ENCODE measurements at places on chromosomes 6 and 20.

GRCh38 chr20:9903048-9903655, 64.3 kb upstream of the PAK5 start:
- DNase-seq, result no peak

GRCh38 chr20:58239216-58239615, 10.8 kb upstream of the ANKRD60 start:
- no peak for DNase-seq

- no peak for DNase-seq
Observed at GRCh38 chr6:3710403-3710802, 41.1 kb downstream of the PXDC1 start.

DNA sequence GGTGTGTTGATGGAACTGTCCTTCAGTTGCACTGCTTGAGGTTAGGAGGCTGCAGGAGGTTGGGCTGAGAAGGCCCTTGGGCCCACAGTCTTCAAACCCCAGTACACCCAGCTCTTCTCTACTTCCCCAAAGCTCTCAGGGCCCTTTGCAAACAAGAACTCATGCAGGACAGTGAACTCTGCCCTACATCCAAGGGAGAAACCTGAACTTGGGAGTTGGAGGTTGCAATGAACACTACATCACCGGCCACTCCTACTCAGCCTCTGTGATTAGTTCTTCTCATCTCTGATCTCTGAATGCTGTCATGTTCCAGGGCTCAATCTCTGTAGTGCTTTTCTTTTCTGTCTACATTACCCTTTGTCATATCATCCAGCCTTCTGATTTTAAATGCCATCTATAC, 148.5 kb upstream of the PDE7B start:
- no peak for DNase-seq

DNA sequence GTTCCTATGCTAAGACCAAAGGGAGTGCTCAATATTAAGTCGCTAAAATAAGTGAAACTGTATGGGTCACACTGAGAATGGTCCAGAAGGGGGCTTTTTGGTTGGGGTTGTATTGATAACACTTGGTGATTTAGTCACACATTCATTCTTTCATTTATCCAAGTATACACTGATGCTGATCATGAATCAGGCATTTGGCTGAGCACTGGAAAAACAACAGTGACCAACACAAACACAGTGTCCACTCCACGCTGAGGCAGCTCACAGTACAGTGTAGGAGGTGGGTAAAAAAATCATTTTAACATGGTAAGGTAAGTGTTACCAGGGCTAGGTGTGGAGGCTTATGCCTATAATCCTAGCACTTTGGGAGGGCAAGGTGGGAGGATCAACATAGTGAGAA, 9.2 kb upstream of the FAM83C start:
- DNase-seq, result no peak

DNA sequence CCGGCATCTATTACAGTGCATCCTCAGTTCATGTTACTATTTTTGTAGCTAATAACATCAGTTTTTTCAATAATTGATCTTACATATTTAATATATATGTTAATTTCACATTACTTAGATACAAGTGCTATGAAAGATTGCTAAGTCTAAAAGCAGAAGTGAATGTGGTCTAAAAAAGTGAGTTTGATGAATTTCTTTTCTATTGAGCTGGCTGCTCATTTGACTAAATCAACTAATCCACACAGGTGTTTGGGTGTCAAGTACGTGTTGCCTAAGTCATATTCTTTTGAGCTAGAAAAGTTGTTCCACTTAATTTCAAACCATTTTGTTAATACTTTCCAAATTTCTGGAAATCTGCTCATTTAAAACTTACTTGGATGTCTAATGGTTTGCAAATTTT, 46.6 kb upstream of the EZR start:
- DNase-seq, result no peak

- DNase-seq, result no peak
Observed at GRCh38 chr6:109239160-109239559, 143.1 kb downstream of the CD164 start.

DNA sequence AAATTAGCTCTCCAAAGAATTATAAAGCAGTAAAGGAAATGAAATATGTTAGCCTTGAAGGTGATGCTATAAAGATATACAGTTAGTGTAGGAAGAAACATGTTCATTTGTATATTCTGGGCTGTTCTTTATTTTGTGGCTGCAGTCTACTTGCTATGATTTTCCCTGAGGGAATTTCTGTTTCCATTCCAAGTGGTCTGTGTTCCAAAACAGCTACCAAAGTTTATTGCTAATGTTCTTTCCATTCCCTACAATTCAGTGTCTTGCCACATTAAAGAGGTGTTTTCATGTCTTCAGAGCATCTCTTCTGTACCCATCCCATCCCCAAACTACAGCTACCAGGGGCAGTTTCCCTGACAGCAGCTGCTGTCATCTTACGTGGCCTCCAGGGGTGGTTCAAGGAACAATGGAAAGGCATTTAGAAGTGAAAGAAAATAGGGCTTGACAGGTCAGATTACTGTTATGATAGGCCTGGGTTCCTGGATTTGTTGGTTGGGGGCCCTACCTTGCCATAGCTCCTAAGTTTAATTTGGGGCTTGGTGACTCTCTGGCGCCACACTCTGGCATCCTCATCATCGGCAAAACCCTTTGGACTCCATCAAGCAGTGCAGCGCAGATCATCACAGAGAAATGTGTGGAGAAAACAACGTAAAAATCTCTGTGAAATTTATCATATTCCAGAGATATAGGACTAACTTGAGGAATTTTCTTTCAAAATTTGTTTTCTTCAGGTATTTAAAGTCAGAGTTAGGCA, 33.8 kb upstream of the AIG1 start:
- DNase-seq, result peak; percentile 53

DNA sequence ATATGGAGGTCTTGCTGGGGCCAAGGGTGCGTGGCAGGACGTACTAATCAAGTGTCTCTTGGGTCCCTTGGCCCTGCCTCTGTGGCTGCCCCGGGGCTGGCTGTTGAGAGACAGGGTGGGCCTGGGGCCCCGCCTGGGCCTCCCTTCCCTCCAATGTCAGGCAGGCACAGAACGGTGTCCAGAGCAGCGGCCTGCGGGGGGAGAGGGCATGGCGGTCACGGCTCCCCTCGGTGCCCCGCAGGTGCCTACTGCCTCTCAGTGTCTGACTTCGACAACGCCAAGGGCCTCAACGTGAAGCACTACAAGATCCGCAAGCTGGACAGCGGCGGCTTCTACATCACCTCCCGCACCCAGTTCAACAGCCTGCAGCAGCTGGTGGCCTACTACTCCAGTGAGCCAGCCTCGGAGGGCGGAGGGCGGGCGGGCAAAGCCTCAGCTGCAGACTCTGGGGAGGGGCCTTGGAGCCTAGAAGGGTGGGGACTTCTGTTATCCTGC, 50.0 kb downstream of the SRC start:
- DNase-seq, result no peak

DNA sequence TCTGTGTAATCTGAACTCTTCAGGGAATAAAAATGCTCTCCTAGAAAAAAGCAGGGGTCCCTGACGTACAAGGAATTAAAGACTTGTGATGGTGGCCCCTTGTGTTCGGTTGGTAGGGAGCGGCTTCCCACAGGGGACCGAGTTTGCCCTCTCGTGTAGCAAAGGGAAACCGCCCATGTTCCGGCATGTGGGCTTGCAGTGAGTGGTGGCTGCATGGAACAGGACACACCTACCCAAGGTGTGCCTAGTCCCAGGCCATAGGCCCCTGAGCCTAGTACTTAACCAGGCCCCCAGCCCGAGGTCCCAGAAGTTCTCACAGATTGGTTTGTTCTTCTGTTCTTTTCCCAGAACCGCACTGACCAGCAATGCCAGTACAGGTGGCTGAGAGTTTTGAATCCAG, 15.5 kb downstream of the MYBL2 start:
- DNase-seq, result no peak

GRCh38 chr6:125379174-125379573, 77.4 kb upstream of the HDDC2 start:
- DNase-seq, result no peak

DNA sequence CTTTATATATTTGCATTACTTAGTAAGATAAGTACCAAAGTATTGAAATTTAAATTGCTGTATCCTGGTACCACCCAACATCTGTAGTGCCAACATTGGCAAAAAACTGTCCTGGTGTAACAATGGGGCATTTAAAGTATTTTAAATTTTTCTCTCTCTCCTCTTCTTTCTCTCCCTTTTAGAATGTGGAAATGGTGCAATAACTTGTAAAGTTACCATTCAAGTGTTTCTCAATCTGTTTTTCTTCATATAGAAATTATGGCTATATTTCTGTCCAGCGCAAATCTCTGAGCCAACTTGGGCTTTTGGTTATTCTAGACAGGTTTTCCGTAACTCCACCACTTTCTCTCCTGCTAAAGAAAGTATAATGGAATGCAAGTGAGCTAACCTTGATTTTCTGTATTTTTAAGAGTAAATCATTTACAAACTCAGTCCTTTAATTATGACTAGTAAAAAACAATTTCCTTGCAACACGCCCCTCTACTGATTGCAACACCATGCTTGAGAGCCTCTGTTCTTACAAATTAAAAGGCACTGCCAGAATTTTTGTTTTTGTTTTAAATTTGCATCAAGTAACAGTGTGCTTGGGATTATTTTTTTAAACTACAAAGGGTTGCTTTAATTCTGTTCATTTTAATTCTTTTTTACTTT, 324.2 kb upstream of the CITED2 start:
- no peak for DNase-seq

DNA sequence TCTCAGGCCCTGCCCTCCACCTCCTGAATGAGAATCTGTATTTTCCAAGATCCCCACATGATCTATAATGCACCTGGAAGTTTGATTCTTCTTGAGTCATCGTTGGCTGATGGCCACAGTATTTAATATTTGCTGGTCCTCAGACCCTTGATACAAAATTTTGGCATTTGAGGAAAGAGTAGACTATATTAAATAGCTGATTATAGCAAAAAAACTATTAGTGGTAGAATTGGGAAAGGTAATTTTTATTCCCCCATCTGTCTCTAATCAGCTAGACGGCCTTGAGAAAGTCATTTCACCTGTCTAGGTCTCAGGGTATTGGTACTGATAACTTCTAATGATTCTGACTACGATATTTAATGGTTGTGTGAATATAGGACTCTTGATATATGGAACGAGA, 176.8 kb downstream of the BMP2 start:
- no peak for DNase-seq

GRCh38 chr6:1810880-1811279, 201.2 kb downstream of the FOXC1 start:
- no peak for DNase-seq

DNA sequence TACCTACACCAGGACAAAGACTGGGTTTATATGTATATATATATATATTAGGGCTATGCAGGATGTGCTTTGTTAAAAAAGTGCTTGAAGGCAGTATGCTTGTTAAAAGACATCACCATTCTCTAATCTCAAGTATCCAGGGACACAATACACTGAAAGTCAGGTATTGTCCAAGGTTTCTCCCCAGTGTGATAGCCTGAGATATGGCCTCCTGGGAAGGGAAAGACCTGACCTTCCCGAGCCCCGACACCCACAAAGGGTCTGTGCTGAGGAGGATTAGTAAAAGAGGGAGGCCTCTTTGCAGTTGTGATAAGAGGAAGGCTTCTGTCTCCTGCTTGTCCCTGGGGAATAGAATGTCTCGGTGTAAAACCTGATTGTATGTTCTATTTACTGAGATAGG, 156.9 kb downstream of the GPX5 start:
- DNase-seq, result no peak

- no peak for DNase-seq
Observed at GRCh38 chr20:51424270-51425117, 118.0 kb downstream of the NFATC2 start.

DNA sequence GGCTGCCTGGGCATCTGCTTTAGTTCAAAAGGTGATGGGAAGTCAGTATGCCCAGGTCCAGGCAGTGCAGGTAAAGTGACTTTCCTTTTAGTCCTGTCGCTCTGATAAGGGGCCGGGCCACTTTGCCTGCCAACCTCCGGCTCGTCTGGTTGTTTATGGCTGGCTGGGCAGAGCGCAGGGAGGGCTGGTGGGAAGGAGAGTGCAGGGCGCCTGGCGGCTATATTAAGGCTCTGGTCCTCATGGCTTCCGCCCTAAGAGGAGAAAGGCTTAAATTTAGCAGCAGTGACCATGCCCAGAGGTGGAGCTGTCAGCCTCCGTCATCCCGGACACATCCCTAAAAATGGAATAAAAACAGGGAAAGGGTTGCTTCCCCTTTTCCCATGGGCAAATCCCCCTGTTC, 14.6 kb downstream of the GATA5 start:
- DNase-seq, result no peak

GRCh38 chr20:45497971-45498494, 17.4 kb downstream of the SPINT3 start:
- DNase-seq, result no peak

GRCh38 chr20:60904730-60905129, 347.3 kb upstream of the CDH4 start:
- DNase-seq, result no peak

- DNase-seq, result no peak
Observed at GRCh38 chr20:16918366-16918765, 170.2 kb downstream of the OTOR start.

Measured in CD4-positive, alpha-beta T cell treated with Interleukin-21 for 1 hour (primary cell).